Activated CD4-positive, CD25-positive, alpha-beta regulatory T cell treated with anti-CD3 and anti-CD28 coated beads, Interleukin-2, amount 50 U/mL, for 72 hours (primary cell): ENCODE measurements at places on chromosomes 3 and 15.

DNA sequence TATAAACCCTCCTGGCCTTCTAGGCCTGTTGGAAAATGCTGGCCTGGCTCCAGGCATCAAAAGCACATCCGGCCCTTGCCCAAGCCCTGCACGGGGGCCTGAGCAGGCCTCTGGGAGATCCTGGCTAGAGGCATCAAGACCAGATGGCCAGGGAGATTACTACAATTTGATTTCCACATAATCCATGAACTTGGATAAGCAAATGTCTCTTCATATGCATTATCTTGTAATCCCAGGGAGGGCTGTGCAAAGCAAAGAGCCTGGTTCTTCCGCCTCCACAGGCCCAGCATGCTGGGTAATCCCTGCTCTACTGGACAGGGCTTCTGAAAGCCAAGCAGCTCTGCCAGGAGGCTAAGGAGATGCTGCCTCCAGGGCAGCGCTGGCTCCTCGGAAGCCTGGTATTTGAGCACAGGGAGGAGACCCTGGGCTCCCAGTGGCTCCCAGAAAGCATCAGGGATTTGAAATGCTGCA is 18.2 kb downstream of the MRPL46 start:
- DNase-seq: no peak

DNA sequence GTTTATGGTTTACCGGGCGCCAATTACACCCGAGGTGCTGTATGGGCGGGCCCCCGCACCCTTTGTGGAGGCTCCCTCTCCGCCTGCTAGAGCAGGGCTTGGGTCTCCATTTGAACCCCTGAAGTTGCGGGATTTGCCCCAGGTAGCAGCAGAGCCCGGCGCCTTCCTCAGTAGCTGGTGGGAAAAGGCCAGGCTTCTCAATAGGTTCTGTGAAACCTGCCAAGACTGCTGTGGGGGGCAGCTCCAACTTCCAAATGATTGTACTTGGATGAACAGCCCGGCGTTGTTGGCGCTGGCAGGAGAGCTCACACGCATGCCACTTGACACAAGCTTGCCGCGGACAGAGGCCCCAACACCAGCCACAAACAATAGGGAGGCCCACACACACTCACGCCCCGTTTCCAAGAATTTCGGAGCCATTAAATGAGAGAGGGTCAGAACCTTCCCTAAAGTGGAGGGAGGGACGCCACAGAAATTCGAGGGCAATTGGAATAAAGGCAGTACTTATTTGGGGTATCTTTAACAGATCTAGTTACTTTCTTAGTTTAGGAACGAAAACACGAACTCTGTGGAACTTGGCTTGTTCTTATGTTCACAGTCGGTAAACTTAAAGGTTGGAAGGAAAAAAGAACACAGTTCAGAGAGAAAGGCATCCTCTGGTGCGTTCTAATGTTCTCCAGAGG is 1.4 kb downstream of the EPHB3 start:
- no peak for DNase-seq

- DNase-seq: no peak
Measured at GRCh38 chr15:35519541-35520149, 26.3 kb downstream of the DPH6 start.

DNA sequence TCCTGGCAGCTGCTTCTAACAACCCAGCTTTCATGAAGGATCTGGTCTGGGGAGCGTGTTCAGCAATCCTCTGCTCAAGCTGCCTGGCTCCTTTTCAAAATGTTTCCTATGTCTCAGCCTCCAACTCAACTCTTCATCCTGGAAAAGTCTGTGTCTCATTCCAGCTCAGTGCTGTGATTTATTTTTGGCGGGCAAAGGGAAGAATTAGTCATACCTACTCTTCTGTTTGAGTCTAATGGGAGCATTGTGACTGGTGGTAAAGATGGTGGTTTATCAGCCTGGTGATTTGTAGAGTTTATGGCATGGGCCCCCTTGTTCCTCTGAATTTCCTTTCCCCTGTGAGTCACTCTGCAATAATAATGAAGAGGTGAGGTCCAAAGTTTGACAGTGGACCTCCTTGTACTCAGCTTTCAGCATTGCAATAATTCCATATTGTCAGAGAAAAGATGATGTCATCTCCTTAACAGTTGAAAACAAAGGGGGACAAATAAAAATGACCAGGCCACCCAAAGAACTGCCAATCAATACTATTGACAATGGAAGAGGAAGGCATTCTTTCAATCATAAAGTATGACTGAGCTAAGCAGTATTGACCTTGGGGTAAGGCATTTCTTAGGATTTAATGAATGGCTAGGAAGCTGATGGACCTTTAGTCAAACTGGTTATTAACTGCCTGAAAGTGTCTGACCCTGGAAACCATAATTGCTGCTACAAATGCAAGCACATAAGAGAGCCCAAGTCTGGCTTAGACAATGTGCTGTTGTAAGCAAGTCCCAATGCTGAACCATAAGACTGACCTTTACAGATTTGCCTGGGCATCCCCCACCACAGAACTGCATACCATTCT is 204.7 kb upstream of the MCTP2 start:
- no peak for DNase-seq

- no peak for DNase-seq
Measured at GRCh38 chr3:122640437-122640999, 40.1 kb upstream of the PARP14 start.

GRCh38 chr3:14598143-14598569 is 53.4 kb upstream of the CCDC174 start:
- DNase-seq: peak; percentile 40

- no peak for DNase-seq
Measured at GRCh38 chr3:141795741-141796080, 32.5 kb downstream of the GRK7 start.

GRCh38 chr3:142664819-142665218 is 59.0 kb upstream of the TRPC1 start:
- DNase-seq: no peak

GRCh38 chr15:101646672-101647071 is 5.5 kb downstream of the TM2D3 start:
- no peak for DNase-seq

DNA sequence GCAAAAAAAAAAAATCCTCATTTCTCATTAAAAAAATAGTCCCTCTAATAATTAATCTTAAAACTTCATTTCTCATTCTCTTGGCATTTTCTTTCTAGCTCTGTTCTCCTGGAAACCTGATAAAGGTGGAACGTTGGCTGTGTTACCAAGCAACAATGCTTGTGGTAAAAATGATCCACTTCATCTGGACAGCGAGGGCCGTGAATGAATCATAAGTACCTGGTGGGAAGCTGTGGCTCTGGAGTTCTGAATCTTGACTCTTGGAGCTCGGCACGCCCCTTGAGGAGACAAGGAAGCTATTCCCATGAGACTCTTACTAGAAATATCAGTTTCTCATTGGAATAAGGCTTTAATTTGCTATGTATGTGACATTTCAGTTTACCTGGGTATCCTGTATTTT is 32.5 kb downstream of the BCL2L10 start:
- DNase-seq: no peak

DNA sequence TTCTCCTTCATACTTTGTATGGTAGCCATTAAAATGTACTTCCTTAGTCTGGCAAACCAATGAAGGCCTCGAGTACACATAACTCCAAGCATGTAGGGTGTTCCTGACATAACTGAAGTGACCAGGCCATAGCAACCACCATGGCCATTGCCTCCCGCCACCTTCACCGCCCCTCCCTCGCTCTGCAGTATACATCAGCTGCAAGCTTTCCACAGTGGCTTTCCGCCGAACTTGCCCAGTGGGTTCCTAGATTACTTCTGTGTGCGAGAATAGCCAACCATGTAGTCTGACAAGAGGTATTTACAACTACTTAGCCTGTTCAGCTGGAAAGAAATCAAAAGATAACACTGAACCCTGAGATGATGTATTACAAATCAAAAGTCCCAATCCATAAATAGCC is 3.4 kb upstream of the CTNNB1 start:
- DNase-seq: no peak

DNA sequence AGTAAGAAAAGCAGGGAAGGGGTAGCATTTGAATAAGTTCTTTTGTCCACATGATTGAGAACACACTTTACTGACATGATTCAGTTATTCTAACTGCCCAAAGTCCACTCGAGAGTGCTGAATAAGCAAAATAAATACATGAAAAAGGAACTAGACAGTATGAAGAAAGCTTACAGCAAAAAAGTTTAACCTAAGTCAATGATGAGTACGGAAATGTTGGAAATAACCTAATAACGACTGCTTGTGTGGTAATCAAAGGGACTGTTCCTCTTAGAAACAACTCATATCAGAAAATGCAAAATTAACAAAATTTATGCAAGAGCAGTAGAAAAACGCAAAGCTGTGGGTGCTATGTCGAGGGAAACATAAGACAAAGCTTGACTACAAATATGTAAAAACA is 36.6 kb downstream of the DMXL2 start:
- no peak for DNase-seq

GRCh38 chr3:88117683-88118082 is 32.1 kb upstream of the C3orf38 start:
- no peak for DNase-seq

- no peak for DNase-seq
Measured at GRCh38 chr3:42988566-42988965, 9.5 kb downstream of the GASK1A start.

DNA sequence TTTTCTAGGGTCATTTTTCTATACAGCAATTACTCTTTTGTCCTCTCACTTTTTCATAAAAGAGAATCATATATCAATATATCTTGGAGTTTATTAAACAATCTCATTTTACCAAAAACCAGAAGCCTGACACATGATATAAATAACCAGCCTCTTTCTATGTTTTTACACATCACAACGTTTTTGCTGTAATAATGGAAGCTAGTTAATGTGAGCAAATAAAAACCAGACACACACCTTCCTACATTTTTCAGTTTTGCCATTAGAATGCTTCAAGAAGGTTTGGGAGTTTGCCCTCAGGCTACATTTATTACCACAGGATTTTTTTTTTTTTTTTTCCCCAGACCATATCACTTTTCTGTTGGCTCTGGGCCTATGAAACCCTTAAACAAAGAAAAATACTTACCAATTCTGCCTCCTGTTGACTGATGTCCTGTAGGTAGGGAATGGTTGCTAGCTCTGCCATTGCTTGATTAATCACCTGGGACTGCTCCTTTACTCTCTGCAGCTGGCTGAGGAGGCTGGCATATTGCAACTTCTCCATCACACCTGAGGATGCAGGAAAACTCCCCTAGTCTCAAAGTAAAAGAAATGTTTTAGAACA is 165.5 kb downstream of the ECT2 start:
- DNase-seq: no peak

DNA sequence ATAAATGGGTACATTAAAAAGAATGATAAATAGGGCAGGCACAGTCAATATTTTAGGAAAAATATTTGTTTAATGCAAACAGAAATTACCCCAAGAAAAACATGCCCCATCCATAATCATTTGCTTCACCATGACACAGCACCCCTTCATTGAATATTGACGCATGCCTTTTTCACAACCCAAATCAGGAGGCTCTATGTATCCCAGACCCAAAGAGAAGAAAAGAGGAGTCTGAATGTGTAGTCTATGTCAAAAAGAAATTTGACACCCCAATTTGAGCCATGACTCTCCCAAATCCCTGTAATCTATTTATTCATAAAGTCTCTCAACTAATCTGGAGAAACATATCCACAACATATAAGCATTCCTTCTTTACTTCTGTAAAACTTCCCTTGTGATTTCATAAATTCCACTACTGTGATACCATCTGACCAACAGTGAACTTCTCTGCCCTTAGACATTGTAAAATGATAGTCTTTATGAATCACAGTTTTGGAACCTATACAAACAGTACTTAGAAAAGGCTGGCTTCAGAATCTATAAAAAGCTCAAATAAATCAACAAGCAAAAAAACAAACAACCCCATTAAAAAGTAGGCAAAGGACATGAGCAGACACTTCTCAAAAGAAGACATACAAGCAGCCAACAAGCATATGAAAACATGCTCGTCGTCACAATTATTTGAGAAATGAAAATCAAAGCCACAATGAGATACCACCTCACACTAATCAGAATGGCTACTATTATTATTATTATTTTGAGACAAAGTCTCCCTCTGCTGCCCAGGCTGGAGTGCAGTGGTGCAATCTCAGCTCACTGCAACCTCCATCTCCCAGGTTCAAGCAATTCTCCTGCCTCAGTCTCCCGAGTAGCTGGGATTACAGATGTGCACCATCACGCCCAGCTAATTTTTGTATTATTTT is 53.4 kb upstream of the XRN1 start:
- no peak for DNase-seq

DNA sequence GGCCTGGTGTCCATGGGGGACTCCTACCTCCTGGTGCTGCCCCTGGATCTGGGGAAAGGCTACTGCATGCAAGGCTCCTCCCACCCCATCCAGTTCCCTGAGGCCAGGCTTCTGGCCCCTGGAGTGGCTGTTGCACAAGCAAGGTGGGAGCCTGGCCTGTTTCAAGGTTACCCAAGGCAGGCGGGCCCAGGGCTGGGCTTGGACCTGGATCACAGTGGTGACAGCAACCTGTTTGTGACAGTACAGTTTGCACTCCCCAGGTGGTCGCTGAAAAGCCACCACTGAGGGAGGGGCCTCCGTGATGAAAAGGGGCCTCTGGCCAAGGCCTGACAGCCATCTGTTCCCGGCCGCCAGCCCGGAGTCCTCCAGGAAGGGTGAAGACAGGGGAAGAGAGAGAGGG is 14.4 kb upstream of the KY start:
- no peak for DNase-seq

GRCh38 chr15:34055868-34056595 is 17.0 kb upstream of the AVEN start:
- no peak for DNase-seq

DNA sequence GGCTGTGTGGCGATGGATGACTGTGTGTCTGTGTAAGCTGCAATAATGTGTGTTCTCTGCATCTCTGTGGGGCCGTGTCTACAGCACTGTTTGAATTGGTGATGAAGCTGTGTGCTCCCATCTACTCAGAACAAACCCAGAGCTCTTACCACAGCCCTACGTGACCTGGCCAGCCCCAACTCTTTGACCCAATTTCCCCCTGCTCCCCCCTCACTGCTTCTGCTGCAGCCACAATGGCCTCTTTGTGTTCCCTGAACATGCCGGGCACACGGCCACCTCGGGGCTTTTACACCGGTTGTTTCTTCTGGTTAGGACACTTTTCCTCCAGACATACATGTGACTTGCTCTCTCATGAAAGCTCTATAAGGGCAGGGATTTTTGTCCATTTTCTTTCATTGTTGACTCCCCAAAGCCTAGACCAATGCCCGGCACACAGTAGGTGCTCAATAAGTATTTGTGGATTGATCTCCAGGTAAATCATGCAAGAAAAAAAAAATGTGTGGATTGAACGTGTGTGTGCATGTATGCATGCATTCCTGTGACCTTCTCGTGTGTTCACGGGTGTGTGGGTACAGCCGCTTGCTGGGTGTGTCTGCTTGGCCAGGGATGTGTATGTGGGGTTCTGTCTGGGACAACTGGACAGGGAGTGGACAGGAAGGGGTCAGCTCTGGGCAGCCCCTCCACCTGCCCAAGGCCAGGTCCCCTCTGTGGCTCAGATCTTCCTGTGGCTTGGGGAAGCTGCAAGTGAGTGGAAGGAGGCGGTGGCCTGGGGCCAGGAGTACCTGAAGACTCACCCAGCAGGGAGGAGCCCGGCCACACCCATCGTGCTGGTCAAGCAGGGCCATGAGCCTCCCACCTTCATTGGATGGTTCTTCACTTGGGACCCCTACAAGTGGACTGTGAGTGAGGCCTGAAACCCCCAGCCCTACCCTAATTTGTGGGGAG is 14.8 kb downstream of the VILL start:
- no peak for DNase-seq

GRCh38 chr3:33054100-33055092 is 42.5 kb downstream of the GLB1 start:
- no peak for DNase-seq
